Testis (tissue), 5 donors: ENCODE measurements at places on chromosomes 6 and 20. TPM values are rescaled to one million over a fixed set of nuclear protein-coding genes. Genes with fewer than 3 reads are reported as not detected.
A peak's percentile ranks its signal among the peaks of the same experiment; 100 is the strongest.

Gene CDSN
- total RNA-seq: 0.06 TPM

GRCh38 chr20:46483879-46484278 is 29.5 kb downstream of the ZNF334 start:
- no peaks in the 10 kb centered on the region for H3K27me3 ChIP-seq
- no peaks in the 10 kb centered on the region for H3K36me3 ChIP-seq
- no peak overlapping the region for H3K27ac ChIP-seq
- DNase-seq: no peak
- H3K4me1 ChIP-seq: no peaks in the 10 kb centered on the region
- H3K4me3 ChIP-seq: no peak overlapping the region

DNA sequence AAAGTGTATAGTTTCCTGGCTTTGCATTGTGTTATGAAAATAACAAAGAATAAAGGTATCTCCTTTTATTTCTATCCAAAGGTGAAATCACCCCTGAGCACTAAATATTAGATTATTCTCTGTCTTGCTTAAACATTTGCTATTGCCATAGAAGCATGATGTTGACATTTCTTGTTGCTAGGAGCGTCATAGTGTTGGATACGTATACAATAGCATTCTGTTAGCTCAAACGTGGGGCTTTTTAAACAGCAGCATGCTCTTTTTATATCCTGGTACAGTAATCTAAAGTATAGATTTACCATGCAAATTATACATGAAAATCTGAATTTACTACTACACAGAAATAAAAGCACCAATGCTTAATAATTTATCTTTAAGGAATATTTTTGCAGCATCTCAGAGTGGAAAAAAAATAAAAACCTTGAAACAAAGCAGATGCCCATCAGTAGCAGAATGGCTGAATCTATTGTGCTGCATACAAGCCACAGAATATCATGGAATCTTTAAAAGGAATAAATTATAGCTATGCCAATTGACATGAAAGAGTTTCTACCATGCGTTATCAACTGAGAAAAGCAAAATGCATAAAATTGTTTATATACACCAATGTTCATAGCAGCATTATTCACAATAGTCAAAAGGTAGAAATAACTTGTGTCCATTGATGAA is 9.6 kb upstream of the HSF2 start:
- H3K27me3 ChIP-seq: no peaks in the 10 kb centered on the region
- no peak overlapping the region for H3K27ac ChIP-seq
- H3K4me3 ChIP-seq: no peak overlapping the region
- no peaks in the 10 kb centered on the region for H3K36me3 ChIP-seq

Gene PLEKHG1
- total RNA-seq: 104 TPM

DNA sequence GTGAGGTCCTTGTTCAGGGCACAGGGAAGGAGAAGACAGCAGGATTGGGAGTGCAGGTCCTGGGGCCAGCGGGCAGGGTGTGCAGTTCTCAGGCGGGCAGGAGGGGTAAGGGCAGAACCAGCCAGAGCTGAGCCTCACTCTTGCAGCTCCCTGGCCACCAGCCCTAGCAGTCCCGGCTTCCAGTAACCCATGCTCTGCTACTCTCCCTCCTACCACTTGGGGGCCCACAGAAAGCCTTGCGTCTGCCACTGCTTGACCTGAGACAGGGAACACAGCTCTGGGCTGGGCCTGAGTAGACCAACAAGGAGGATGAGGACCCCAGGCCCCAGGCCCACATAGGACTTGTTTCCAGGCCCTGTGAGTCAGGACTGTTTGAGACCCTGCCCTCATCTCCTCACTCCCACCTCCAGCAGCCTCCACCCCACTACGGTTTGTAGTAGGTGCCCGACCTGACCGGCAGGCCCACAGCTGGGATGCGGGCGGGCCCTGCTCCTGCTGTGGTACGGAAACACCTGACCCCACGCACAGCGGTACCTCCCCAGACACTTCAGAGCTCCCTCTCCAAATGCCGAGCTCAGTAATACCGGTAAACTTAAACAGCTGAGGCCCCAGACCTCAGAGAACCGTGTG is 39.2 kb downstream of the KCNK5 start:
- no peaks in the 10 kb centered on the region for H3K36me3 ChIP-seq
- peak; percentile 61 for DNase-seq
- H3K4me3 ChIP-seq: no peak overlapping the region
- H3K27me3 ChIP-seq: no peaks in the 10 kb centered on the region
- no peaks in the 10 kb centered on the region for H3K4me1 ChIP-seq

DNA sequence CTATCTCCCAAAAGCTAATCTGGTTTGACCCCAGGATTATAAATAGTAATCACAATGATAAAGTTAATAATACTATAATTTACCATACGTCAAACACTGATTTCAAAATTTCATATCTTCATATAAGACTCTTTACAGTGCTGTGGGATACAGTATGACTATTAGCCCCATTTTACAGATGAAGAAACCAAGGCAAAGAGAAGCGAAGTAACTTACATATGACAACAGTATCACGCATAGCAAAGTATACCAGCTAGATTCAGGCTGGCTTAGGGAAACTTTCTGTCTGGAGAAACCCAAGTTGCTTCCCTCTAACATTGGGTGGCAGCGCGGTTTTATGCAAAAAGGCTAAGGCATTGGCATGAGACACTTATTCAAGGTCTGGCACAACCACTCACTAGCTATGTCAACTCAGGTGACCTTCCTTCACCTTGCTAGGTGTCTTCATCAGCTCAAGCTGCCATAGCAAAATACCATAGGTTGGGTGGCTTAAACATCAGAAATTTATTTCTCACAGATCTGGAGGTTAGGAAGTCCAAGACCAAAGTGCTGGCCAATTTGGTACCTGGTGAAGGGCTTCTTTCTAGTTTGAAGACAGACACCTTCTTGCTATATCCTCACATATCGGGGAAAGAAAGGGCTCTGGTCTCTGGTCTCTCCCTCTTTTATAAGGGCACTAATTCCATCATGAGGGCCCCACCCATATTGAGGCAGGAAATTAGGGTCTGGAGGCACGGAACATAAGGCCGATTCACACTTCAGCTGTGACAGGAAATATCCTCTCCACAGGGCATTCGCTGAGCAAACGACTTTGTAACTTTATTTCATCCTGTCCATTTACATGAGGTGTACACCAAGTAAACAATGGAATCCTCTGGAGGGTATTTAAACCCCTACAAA is 22.4 kb upstream of the UTRN start:
- DNase-seq: no peak
- H3K36me3 ChIP-seq: no peaks in the 10 kb centered on the region
- H3K4me1 ChIP-seq: no peaks in the 10 kb centered on the region

Gene GMPR
- 215 TPM for total RNA-seq

- H3K27ac ChIP-seq: no peak overlapping the region
- H3K4me1 ChIP-seq: no peaks in the 10 kb centered on the region
Observed at GRCh38 chr20:38497246-38497935, 24.7 kb downstream of the RALGAPB start.

DNA sequence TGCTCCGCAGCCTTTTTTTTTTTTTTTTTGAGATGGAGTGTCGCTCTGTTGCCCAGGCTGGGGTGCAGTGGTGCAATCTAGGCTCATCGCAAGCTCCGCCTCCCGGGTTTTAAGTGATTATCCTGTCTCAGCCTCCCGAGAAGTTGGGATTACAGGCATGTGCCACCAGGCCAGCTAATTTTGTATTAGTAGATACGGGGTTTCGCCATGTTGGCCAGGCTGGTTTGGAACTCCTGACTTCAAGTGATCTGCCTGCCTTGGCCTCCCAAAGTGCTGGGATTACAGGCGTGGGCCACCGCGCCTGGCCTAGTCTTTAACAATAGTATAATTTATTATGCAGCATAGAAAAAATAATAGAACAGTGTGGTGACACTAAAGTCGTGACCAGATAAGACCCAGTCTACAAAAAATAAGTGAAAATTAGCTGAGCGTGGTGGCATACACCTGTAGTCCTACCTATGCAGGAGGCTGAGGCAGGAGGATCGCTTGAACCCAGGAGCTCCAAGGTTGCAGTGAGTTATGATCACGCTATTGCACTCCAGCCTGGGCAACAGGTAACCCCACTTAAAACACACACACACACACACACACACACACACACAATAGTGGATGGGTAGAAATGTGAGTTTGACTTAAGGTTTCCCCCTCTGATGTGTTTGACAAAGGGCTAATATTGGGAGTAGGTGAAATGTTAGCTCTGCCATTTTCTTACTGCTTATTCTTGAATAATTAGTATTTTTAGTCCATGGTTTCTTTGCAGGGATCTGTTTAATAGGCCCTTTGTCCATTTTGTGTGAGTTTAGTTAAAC is 6.5 kb downstream of the PIM1 start:
- no peaks in the 10 kb centered on the region for H3K27me3 ChIP-seq
- peaks cover 10% of the 10 kb centered on the region for H3K4me1 ChIP-seq
- H3K4me3 ChIP-seq: no peak overlapping the region
- DNase-seq: no peak

GRCh38 chr6:7590918-7591302 is 912 bp downstream of the SNRNP48 start:
- no peaks in the 10 kb centered on the region for H3K27me3 ChIP-seq
- H3K36me3 ChIP-seq: no peaks in the 10 kb centered on the region
- H3K4me3 ChIP-seq: peak overlapping the region; percentile 84
- DNase-seq: no peak
- H3K4me1 ChIP-seq: peaks cover 7% of the 10 kb centered on the region
- H3K27ac ChIP-seq: no peak overlapping the region

Gene FBXO30
- 13.4 TPM for total RNA-seq

DNA sequence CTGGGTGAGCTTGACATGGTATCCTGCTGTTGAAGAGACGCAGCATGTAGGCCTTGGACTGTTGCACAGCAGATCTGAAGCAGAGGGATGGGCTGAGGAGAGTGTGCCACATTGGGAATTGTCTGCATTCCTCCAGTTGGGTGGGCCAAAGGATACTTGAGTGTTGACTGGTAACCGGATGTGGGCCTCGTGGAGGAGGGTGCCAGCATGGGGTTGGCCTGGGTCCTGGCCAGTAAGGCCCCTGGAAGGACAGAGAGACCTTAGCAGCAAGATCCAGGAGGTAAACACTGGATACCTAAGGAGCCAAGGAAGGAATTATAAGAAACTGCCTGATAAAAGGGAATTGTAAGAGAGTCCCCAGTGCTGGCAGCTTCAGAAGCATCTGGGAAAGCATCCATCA is 76.9 kb downstream of the FIG4 start:
- no peak overlapping the region for H3K27ac ChIP-seq
- no peaks in the 10 kb centered on the region for H3K36me3 ChIP-seq
- no peaks in the 10 kb centered on the region for H3K27me3 ChIP-seq
- no peak overlapping the region for H3K4me3 ChIP-seq
- DNase-seq: no peak

Gene CLDN20
- total RNA-seq: not detected

DNA sequence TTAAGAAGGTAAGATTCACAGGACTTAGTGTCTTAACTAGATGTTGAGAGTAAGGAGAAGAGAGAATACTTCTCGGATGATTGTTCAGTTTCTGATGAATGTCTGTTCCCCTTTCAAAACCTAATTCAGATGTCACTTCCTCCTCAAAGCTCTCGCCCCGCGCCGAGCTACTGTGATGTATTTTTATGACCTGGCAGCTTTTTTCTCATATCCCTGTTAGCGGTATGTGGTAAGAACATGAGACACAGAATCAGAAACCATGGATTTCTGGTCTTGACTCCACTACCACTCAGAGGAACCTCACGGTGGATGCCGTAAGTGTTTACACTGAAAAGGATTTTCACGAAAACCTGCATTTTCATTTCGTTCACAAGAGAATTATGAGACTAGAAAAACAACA is 48.4 kb downstream of the CEP43 start:
- no peak overlapping the region for H3K27ac ChIP-seq
- no peaks in the 10 kb centered on the region for H3K4me1 ChIP-seq
- H3K36me3 ChIP-seq: no peaks in the 10 kb centered on the region
- no peaks in the 10 kb centered on the region for H3K27me3 ChIP-seq
- no peak for DNase-seq

Gene ZBTB46
- 12.5 TPM for total RNA-seq

- H3K27me3 ChIP-seq: no peaks in the 10 kb centered on the region
- DNase-seq: peak; percentile 48
- H3K4me1 ChIP-seq: peaks cover 15% of the 10 kb centered on the region
- H3K36me3 ChIP-seq: no peaks in the 10 kb centered on the region
Observed at GRCh38 chr20:17843246-17844132, 125.1 kb downstream of the SNX5 start.

GRCh38 chr20:37529968-37530600 is 2.4 kb upstream of the BLCAP start:
- H3K4me1 ChIP-seq: peaks cover 20% of the 10 kb centered on the region
- H3K36me3 ChIP-seq: no peaks in the 10 kb centered on the region
- no peak overlapping the region for H3K27ac ChIP-seq
- peak; percentile 2 for DNase-seq
- H3K4me3 ChIP-seq: no peak overlapping the region
- H3K27me3 ChIP-seq: no peaks in the 10 kb centered on the region
